ENCODE measurements at places on chromosomes 4 and X. TPM values are rescaled to one million over a fixed set of nuclear protein-coding genes. Genes with fewer than 3 reads are reported as not detected.

ETDA gene
- total RNA-seq, result not detected

F8A1 gene
- 0.82 TPM for total RNA-seq

DUX4 gene
- not detected for total RNA-seq

LUZP4 gene
- not detected for total RNA-seq

POU3F4 gene
- total RNA-seq, result not detected

RENBP gene
- total RNA-seq, result 5.5 TPM

MCUB gene
- total RNA-seq, result 21.4 TPM

PGAM4 gene
- not detected for total RNA-seq

UFSP2 gene
- 42.8 TPM for total RNA-seq

ANOS1 gene
- total RNA-seq, result 11.7 TPM

SPANXB1 gene
- total RNA-seq, result not detected

CT45A2 gene
- not detected for total RNA-seq

TXK gene
- not detected for total RNA-seq

RRAGB gene
- total RNA-seq, result 27.1 TPM

GDPD2 gene
- not detected for total RNA-seq

BST1 gene
- total RNA-seq, result 11.1 TPM

EDA gene
- 0.35 TPM for total RNA-seq

TRAM1L1 gene
- 0.35 TPM for total RNA-seq

DCAF8L2 gene
- total RNA-seq, result not detected

GAGE12H gene
- total RNA-seq, result not detected

FDCSP gene
- not detected for total RNA-seq

SPRY1 gene
- 21.9 TPM for total RNA-seq

SORBS2 gene
- total RNA-seq, result 4.8 TPM

BEX1 gene
- 0.47 TPM for total RNA-seq

TRIM61 gene
- total RNA-seq, result 1.1 TPM

IL2RG gene
- total RNA-seq, result not detected

GLRA2 gene
- not detected for total RNA-seq

ETDB gene
- not detected for total RNA-seq

RNF128 gene
- 1.6 TPM for total RNA-seq

PASD1 gene
- total RNA-seq, result not detected

BOD1L1 gene
- 22.0 TPM for total RNA-seq

SLC10A4 gene
- total RNA-seq, result not detected

SYTL5 gene
- total RNA-seq, result 0.35 TPM

ART3 gene
- total RNA-seq, result not detected

Measured in smooth muscle cell of the coronary artery (primary cell).